ENCODE measurements at places on chromosomes 7 and 10.

DNA sequence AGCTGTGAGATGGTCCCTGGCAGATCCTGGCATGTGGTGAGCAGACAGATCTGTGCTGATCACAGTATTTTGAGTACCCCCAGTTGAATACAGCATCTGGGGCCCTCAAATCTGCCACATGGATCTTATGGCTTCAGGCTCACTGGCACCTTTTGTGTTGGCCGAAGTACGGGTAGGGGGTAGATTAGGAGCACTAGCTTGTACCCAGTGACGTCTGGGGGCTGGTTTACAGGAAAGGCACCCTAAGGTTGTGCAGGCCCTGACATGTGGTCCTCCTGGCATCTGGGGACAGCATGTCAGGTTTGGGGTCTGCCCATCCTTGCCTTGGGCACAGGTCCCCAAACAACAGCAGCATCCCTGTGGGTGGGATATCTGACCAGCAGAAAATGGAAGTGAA is 53.2 kb downstream of the SYPL1 start:
- DNase-seq = no peak

DNA sequence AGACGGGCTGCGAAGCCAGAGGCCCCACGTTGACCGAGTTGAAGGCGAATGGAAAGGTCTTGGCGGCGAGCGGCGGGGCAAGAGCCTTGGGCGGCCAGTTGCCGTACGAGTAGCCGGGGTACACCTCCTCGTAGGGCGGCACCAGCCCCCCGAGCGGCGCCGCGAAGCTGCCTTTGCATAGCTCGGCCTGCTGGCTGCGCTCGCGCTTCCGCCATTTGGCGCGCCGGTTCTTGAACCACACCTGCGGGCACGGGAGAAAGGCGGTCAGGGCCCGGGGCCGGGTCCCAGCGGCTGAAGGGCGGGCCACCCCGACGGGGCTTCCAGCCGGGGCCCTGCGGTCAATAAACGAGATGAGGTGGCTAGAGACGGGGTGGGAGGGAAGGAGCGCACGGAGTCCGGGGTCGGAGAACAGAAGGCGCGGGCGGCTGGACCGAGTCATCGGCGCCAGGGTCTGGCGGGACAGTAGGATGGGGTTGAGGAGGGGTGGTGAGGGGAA is 4.8 kb downstream of the ELOVL3 start:
- no peak for DNase-seq

DNA sequence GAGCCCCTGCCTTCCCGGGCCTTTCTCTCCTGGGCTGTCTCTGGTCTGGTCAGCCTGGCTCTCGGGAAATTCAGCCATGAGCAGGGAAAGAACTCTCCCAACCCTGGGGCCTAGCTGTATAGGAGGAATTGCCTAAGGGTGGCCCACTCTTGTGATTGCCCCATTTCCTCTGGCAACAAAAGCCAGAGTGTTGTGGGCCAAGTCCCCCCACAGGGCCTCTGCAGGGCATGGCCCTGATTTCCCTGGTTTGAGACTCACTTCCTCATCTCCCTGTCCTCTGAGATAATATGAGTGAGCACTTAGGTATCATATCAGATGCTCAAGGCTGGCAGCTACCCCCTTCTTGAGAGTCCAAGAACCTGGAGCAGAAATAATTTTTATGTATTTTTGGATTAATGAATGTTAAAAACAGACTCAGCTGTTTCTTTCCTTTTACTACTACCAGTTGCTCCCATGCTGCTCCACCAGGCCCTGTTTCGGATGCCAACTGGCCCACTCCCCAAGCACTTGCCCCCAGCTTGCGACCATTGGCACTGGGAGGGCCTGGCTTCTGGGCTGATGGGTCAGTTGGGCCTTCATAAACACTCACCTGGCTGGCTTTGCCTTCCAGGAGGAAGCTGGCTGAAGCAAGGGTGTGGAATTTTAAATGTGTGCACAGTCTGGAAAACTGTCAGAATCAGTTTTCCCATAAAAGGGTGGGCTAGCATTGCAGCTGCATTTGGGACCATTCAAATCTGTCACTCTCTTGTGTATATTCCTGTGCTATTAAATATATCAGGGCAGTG is 11.4 kb downstream of the IRF5 start:
- no peak for DNase-seq

DNA sequence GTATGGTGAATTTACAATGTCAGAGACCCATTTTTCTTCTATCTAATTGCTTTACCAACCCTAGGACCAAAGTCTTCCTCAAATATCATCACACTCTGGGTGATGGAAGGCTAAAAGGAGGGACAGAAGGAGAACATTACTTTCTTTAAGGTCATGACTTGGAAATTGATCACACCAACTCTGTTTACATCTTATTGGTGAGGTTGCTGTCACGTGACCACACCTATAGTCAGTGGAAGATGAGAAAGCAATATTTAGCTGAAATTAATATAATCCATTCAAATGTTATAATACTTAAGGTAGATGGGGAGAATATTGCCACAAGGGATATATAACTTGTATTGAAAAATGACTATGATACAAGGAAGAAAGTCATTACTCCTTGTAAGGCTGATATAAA is 183.6 kb upstream of the SMIM30 start:
- no peak for DNase-seq

GRCh38 chr7:73530800-73531199 is 8.7 kb upstream of the BAZ1B start:
- DNase-seq = no peak

DNA sequence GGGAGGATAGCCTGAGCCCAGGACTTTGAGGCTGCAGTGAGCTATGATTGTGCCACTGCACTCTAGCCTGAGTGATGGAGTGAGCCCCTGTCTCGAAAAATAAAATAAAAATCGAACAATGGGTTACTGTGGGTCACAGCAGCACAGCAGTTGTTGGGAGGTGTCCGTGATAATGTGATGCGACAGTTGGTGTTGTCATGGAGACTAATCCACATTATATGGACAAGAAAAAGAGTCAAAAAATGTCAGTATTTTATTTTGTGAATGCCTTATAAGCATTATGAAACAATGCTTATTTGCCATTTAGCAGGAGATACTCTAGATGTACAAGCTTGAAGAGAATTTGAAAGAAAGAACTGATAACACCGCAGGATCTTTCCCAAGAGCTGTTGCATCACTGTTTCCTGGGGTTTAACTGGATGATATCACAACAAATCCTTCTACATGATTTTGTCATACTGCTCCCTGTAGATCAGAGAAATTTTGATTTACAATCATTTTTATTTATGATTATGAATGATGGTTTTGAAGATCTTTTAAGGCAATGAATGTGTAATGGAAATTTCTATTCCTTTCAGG is 195.4 kb downstream of the BAMBI start:
- no peak for DNase-seq

GRCh38 chr7:44044315-44045225 is at the start of gene DBNL:
TSS of gene DBNL (plus strand) at chr7:44044702. CDS start at chr7:44044738, 36 bp downstream.
- DNase-seq = peak; percentile 99

- no peak for DNase-seq
Measured at GRCh38 chr7:151191544-151191943, 4.5 kb upstream of the ASB10 start.

DNA sequence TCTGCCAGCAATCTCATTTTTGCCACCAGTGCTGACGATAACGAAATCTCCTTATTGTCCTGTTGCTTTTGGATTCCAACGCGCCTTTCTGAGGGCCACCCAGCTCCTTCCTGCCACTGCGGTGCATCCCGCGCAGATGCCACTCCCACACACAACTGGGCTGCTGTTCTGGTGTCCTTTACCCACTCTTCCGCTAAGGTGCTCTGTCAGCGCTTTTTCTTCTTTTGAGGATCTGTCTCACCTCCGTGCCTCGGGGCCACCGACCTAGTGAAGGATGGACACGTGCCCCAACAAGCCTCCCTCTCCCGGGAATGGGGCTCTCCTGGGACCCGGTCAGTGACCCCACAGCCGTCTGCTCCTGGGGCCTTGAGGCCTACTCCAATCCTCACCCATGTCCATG is 314.3 kb upstream of the COBL start:
- no peak for DNase-seq

DNA sequence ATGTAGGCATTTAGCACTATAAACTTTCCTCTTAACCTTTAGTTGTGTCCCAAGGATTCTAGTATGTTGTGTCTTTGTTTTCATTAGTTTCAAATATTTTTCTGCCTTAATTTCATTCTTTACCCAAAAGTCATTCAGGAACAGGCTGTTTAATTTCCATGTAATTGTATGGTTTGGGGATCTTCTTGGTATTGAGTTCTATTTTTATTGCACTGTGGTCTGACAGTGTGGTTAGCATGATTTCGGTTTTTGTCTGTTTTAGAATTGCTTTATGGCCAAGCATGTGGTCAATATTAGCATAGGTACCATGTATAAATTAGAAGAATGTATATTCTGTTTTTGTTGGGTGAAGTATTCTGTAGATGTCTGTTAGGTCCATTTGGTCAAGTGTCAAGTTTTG is 26.3 kb downstream of the COA1 start:
- DNase-seq = no peak

DNA sequence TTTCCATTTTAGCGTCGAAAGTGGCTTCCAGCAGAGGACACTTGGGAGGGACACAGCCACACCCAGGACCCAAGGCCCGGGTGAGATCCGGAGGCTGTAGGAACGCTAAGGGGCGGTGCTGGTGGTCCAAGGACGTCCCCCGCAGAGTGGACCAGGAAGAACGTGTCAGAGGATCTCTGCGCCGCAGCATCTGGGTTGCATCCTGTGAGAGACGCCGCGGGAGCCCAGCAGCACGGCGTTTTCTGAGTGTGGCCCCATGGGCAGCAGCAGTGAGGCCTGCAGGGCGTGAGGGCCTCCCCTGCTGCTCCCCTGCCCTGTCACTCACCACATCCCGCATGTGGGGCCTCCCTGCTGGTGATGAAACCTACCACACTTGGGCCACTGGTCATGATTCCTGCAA is 40.5 kb upstream of the BNIP3 start:
- no peak for DNase-seq

DNA sequence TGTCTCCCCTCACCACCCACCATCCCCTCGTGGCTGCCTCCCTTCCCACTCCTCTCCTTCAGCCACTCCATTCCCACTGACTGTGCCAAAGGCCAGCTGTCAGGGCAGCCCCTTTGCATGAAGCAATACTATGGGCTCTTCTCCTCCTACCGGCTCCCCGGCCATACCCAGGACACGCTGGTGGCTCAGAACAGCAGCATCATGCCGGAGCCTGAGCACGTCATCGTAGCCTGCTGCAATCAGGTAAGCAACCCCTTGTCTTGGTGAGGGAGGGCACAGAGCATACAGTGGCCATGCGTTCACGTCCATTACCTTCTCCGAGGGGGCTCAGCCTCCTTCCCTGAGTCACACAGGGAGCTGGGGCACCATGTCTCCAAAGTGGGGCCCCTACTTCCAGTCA is 11.6 kb downstream of the CHAT start:
- DNase-seq = no peak

- no peak for DNase-seq
Measured at GRCh38 chr10:11037991-11038390, 20.3 kb downstream of the CELF2 start.

- DNase-seq = no peak
Measured at GRCh38 chr7:55158541-55159382, 139.9 kb downstream of the EGFR start.

GRCh38 chr10:90740265-90740664 is 117.6 kb downstream of the HTR7 start:
- no peak for DNase-seq

DNA sequence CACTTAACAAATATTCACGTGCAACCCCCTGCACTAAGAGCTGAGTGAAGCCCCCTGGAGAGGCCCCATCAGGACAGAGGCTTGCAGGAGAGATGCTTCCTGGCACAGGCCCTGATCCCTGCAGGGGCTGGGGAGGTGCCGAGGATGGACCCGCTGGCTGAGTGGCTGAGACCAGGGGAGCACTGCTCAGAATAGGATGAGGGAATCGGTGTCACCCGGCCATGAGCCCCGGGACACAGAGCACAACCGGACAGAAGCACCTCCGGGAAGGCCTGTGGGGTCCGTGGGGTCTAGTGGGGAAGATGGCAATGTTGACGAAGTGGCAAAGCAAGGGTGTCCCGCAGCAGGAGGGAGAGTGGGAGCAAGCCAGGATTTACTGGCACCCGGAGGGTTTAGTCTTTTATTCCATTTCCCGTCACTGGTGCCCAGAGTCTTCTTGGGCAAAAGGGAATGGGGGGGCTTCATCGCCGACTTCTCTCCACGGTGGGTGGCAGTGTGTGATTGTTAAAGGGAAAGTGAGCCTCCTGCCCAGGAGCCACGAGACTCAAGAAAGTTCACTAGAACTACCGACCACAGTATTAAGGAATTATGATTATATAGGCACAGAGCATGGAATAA is 140.7 kb downstream of the ADARB2 start:
- DNase-seq = no peak

DNA sequence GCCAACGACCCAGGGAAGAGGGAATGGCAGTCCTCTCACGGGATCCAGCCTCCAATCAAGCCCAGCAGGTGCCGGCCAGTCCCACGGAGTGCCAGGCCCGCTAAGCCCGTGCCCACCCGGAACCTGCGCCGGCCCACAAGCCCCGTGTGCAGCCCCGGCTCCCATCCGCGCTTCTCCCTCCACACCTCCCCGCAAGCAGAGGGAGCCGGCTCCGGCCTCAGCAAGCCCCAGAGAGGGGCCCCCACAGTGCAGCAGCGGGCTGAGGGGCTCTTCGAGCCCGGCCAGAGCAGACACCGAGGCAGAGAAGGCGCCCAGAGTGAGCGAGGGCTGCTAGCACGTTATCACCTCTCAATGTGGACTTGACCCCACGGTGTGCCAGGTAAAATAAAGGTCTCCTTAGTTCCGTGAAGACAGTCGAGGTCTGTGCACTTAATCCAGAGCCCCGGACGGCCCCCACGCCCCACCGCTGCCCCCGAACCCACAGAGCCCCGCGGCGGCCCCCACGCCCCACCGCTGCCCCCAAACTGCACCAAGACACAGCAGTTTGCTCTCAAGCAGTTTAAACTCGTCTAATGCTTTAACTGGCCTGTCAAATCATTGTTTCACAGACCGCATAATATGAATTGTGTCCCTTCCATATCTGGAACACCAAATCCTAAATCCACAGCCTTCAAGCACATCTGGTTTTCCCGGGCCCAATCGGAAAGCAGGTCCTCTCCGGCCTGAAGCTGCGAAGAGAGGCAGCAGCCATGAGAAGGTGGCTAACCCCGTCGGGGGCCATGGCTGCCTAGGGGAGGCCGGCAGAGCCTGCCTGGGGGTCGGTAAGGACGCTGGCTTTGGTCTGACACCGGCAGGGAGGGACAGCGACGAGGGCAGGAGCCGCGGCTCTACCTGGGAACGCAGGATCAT is 307.8 kb downstream of the PTPRN2 start:
- no peak for DNase-seq

DNA sequence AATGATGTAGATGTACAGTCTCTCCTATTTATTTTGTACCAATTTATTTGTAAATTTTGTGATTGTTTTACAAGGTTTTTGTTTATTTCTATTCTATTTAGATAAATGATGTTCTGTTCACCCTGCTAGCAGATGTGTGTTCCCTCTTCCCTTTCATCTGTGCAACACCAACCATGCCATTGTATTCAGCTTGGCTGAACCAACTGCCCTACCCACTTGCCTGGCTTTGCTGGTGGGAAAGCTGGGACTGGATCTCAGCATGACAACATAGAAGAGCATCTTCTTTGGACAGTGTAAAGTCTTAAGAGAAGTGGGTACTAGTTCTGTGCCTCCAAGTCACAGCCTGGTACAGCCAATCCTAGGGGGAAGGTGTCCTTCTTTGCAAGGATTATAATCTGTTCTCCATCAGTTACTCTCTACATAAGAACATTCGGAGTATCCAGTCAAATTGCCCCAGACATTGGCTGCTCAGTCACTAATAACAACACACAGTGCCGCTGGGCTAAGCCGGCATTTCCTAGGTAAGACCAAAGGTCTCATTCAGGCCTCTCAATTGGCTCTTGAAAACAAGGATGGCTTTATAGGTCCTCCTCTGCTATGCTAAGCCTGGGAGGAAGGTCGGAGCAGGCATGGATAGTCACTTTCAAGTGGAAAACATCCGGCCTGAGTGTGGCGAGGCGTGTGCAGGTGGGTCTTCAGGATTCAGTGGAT is 109.7 kb downstream of the NT5C2 start:
- DNase-seq = no peak
